Myocyte (in vitro differentiated cells): ENCODE measurements at places on chromosomes 13 and 19.
A peak's percentile ranks its signal among the peaks of the same experiment; 100 is the strongest.

- DNase-seq = no peak
Observed at GRCh38 chr13:82323101-82323500, 1559.2 kb downstream of the SLITRK1 start.

GRCh38 chr19:45769821-45770191, 754 bp upstream of the SIX5 start:
- DNase-seq = no peak

DNA sequence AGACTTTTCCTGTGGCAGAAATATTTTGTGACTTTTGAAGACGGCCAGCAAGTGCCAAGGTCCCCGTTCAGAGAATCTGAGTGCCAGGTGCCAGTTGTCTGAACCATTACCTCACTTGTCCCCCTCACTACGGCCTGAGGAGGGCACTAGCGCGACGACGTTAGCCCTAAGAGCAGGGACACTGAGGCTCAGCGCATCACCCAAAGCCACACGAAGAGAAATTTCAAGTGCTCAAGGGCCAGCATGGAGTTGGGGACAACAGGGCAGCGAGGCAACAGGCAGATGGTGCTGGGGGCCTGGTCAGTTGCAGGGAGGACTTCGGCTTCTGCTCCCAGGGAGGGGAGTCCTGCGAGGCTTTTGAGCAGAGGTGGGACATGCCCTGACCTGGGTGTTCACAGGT, 9.5 kb upstream of the TYK2 start:
- no peak for DNase-seq

- DNase-seq = peak; percentile 30
Observed at GRCh38 chr19:33374236-33374714, 766 bp downstream of the CEBPG start.

- DNase-seq = no peak
Observed at GRCh38 chr13:72539925-72540324, 187.5 kb downstream of the MZT1 start.

GRCh38 chr13:85141401-85141800, 657.8 kb downstream of the SLITRK6 start:
- DNase-seq = no peak

DNA sequence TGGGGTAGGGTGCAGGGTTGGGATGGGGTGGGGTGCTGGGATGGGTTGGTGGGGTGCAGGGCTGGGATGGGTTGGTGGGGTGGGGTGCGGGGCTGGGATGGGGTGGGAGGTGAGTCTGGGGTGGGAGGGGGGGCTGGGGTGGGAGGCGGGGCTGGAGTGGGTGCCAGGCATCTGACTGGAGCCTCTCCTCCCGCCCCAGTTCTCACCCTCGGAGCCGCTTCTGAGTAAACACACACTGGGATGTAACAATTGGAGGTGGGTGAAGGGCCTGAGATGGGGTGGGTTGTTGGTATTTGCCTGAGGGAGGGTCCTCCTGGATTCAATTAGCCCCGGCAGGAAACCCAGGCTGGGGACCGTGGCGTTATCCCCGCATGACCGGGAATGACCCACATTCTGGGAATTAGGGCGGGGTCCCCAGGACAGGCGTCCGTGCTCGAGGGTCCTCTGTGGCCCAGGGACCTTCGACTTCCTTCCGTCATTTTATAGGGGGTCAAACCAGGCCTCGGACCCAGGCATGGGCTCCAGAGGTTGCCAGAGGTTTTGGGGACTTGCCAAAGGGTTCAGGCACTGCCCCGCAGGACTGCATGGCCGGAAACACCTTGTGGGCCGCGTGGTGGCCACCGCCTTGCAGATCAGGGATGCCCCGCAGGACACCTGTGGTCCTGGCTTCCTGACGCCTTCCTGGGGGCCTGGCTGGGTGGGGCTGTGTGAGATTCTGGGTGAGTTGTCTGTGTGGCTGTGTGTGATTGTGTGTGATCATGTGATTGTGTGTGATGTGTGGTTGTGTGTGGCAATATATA, 1.4 kb downstream of the TMPRSS9 start:
- no peak for DNase-seq

GRCh38 chr13:99463646-99464397, 37.5 kb upstream of the TM9SF2 start:
- DNase-seq = no peak
